ENCODE measurements at places on chromosomes 3 and 15.

- DNase-seq: peak; percentile 52
These were observed 340 bp downstream of the TMEM44 start for GRCh38 chr3:194632809-194633348.

GRCh38 chr3:55692957-55693558, 206.0 kb upstream of the WNT5A start:
- peak; percentile 84 for DNase-seq

DNA sequence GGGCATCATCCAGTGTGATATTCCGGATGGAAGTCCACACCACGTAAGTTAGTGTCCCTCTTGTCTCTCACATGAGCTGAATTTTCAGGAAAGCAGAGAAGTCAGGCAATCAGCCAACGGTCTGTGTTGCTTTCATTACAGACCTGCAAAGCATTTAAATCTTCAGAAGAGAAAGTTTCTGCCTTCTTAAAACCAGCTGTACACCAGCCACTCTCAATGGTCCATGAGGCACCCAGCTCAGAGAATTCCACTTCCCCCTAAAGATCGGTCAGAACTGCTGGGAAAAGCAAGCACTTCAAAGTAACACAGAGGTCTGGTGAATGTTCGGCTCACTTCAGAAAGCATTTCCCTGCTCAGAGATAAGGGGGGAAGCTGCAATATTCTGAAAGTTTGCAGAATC, 903.7 kb downstream of the EPHA3 start:
- no peak for DNase-seq

DNA sequence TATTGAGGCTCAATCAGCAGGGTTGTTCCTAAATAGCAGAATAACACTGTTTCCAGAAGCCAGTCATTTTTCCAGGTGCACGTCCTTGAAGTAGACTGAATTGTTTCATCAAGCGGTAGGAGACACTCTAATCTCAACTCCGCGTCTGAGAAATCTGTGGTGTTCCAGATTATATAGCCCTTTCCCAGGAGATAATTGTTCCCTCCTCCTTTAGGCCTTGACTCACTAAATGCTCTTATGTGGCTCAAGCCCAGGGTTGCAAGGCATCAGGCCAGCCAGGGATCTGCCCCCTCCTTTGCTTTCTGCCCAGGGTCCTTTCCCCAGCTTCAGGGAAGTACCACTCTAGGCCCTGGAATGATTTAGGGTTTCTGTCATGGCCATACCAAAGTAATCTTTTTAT, 5.7 kb upstream of the HLTF start:
- no peak for DNase-seq

All from fibroblast of skin of right biceps (primary cell).